ENCODE measurements at places on chromosomes 1 and 21.

DNA sequence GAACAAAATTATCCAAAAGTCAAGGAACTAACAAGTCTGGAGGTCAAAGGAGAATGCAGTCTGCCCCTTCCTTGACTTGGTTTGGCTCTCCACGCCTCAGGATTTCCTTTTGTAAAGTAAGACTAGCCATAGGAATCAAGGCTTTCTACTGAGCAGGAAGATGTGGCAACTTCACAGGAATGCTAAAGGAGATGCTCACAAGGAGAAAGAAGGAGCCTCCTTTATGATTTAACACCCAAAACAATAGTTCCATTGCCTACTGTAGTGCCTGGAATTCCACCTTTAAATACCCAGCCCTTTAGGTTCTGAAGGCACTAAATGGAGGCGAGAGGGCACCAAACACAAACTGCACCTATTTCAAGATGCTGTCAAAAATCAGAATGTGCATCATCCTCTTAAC lies 176.3 kb upstream of the NFIA start:
- no peak for DNase-seq

DNA sequence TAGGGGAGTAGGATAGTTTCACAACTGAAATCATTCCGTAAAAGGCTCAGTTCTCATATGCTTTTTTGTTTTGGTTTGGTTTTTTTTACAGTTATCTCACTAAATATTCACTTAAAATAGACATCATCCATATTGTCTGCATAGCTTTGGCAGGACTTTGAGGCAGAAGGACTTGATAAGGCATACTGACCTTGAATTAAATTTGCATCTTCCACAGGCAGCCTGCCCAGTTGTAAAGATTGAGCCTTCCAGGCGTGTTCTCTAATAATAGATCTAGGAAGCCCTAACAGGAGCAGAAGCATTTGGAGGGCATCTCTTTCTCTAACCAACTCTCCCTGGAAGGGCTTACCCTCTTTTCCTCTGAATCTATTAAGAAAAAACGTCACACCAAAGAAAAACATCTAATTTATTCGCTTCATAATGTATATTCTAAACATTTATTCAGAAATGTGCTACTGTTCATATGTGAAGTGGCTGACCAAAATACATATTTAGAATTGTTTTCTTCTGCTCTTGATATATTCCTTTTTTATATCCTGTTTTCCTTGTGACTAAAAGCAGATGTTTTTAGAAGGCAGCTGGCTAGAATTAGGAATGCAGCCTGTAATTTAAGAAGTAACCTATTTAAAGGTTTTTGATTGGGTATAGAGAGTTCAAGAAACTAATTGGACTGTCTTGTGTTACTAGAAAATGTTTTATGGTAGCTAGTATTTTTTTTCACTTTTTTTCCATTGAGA lies 20.2 kb downstream of the DESI2 start:
- no peak for DNase-seq

- no peak for DNase-seq
Observed at GRCh38 chr1:222757646-222758268, 20.8 kb downstream of the FAM177B start.

DNA sequence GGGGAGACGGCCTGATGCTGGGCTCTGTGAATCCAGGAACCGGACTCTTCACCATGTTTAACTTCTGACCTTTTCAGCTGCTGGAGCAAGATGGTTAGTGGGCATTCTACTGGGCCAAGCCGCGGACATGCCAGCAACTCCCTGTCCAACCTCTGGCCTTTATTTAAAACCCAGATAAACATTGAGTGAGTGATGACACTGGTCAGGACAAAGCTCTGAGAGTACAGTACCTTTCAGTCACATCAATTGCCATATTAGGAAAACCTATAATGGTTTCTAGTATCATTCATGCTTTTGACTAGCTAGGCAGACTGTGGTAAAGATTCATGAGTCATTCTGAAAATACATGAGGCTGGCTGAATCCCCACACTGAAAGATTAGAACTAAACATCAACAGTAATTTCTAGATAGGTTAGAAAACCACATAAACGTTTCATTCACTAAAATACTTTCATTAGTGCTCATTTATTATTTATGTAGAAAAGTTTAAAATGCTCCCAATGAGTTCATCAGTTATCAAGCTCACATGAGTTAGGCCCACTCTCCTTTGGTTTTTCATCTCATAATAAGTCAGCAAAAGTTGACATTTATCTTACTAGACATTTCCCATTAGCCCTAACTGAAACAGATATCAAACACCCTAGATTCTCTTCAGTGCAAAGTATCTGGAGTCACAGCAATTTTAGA lies 7.1 kb upstream of the ACTA1 start:
- no peak for DNase-seq

DNA sequence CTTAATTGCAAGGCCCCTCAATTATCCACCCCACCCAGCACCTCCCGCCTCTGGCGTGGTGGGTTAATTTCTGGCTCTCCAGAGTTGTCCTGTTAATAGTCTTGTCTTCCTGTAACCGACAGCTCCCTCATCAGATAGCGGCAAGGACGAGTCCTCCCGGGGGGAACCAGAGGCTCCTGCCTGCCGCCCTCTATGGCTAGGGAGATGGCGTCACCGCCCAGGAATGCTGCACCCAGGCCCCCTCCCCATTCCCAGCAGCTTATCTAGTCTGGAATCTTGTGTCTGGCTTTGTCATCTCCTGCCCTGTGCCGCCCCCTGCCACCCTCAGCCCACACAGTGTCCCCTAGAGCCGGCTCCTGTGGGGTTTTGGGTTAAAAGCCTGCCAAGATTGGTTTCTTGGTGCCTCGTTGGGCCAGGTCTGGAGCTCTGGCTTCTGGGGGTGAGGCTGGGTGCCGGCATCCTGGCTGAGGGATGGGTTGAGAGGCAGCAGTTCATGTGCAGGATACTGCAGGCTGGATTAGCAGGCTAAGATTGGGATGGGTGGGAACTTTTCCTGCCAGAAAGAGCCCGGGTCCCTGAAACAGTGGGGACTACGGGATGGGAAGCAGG lies 48.8 kb downstream of the EDN2 start:
- no peak for DNase-seq

- DNase-seq: no peak
Observed at GRCh38 chr1:47569681-47570470, 132.0 kb downstream of the FOXD2 start.
